Small intestine (tissue), 16 donors: ENCODE measurements at places on chromosomes 6 and 20.

DNA sequence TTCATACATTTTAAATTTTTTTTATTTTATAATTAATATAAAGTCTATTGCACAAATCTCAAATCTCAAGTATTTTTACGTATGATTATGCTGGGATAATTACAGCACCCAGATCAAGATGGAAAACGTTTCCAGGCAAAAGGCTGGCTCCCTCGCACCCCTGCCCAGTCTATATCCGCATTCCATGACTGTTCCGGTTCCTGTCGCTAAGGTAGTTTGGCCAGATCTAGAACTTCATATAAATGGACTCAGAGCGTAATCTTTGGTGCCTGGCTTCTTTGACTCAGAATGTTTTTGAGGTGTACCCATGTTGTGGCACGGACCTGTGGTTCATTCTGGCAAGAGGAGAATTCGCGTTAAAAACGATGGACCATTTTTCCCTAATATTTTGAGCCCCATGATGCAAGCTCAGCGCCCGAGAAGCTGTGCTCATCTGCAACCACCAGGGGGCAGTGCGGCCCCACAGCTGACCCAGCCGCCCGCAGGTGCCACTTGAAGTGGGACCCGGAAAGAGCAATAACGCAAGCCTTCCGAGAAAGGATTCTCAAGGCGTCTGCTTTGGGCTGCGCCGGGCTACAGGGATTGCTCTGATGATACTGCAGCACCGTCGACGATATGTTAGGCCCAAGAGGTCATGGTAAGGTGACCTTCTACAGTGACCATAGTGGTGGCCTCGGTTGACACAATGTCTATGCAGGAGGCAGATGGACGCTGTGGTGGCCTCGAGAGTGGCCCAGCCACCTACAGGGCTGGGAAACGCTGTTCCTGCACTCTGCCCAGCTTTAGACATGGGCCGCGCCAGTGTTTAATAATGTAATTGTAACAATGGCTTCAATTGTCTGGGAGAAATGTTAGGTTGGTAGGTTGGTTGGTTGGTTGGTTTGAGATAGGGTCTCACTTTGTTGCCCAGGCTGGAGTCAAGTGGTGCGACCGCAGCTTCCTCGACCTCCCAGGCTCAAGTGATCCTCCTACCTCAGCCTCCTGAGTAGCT lies 160.1 kb downstream of the ZMYND8 start:
- peak; percentile 66 for DNase-seq

DNA sequence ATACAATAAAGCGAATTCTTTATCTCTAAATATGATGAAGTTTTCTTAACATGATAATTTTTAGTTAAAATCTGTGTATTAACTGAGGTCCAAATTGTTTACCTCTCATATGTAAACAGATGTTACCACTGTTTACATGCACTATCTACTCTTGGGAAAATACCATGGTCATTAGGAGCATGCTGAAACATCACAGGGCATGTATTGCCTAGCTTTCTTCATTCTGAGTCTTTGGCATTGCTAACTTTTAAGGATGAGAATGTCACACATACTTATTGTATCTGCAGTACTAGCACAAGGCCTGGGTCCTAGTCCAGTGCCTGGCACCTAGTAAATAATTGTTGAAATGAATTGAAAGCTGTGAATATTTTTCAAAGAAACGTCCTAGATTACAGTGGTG lies 20.6 kb downstream of the SMPDL3A start:
- no peak for DNase-seq

DNA sequence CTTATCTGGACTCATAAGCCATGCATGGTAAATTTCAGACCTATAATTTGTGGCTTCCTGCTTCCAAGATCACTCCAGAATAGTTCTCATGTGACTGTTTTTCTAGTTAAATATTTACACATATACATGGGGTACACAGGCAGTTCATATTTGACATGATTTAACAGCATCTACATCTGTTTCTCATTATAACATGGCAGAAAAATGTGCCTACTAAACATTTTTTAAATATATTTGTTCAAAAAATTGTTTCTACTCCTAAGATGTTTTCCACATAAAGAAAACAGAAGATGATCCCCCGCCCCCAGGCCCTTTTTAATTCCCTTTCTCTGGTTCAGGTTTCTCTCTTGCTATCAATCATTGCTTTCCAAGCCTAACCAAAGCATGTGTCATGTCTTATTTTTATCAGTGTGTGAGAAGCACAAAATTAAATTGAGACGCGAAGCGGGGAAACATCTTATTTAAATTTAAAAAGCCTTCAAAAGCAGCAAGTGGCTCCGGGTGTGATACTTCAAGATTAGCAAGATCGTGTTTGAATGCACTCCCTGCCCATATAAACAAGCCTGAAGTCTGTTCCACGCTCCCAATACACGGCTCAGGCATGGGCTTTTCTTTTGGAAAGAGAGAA lies 37.3 kb downstream of the IPCEF1 start:
- DNase-seq, result no peak

DNA sequence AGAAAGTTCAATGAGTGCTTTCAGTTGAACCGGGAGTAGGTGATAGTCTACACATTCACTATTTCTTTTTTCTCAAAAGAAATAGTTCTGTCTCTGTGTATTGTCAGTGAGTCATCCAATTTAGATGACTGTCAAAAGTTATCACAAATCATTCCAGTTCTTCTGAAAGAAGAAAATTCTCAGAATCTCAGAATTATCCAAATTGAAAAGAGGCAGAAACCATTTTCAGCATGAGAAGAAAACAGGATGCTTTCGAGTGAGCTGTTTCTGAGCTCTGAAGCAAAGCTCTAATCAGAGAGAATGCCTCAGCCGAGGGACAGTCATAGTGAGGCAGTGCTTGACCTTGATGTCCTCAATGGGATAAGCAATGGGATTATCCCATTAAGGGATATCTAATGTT lies 97.9 kb downstream of the HUS1B start:
- DNase-seq, result no peak

GRCh38 chr6:1619098-1619672 lies 9.5 kb downstream of the FOXC1 start:
- no peak for DNase-seq

DNA sequence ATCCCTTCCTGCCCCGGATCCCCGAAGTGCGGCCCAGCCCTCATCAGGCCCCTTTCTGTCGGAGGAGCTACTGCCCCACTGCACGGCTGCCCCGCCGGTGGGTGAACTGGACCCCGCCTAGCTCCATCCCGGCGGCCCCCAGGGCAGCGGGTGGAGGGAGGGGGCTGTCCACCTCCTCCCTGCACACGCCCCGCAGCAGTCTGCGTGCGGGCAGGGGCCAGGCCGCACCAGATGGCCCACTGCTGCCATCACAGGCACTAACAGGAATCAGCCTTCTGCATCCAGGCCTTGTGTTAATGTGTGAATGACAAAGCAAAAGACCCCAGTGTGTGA lies 54.9 kb upstream of the UNC93A start:
- no peak for DNase-seq

GRCh38 chr6:168261234-168261633 lies 58.3 kb downstream of the DACT2 start:
- peak; percentile 66 for DNase-seq

DNA sequence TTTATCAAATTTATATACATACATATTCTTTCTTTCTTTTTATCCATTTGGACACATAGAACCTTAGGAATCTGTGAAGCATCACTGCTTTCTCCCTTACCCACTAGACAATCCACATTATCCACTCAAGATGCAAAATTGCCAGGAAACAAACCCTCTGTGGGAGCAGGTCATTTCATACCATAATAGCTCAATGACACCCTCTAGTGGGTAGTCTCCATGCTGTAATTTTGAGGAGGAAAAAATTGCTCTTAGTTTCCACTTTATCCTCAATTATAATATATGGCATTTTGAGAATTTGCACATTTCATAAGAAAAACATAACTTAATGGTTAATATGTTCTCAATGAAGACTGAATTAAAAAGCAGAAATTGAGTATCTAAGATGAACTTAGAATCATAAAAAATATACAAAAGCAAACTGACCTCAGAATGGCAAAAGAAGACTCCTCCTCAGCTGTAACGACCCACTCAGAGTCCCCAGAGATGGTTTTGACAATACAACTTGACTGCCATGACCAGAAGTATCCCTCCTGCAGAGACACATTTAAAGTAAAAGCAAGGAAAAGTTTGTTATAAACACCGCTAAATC lies 164.1 kb downstream of the FRK start:
- peak; percentile 45 for DNase-seq

GRCh38 chr6:90701926-90702325 lies 115.1 kb upstream of the MAP3K7 start:
- no peak for DNase-seq

DNA sequence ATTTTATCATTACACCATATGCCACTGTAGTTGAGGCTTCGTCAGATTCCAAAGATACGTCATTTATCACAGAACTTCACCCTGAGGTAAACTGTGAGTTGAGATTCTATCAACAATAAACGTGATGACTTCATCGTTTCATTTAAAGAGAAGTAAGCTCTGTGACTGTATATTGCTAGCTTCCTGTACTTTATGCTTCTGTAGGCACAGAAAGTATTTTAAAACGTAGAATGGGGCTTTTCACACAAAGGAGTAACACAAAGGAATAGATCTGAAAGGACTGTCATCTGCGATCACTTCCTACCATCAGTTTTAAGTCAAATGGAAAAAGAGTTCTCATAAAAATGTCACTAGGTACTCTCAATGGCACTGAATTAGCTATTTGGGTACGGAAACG lies 234.4 kb upstream of the MCHR2 start:
- no peak for DNase-seq

GRCh38 chr6:6865611-6866010 lies 242.2 kb upstream of the RREB1 start:
- DNase-seq, result no peak

GRCh38 chr6:101286146-101286545 lies 107.4 kb upstream of the GRIK2 start:
- peak; percentile 16 for DNase-seq

DNA sequence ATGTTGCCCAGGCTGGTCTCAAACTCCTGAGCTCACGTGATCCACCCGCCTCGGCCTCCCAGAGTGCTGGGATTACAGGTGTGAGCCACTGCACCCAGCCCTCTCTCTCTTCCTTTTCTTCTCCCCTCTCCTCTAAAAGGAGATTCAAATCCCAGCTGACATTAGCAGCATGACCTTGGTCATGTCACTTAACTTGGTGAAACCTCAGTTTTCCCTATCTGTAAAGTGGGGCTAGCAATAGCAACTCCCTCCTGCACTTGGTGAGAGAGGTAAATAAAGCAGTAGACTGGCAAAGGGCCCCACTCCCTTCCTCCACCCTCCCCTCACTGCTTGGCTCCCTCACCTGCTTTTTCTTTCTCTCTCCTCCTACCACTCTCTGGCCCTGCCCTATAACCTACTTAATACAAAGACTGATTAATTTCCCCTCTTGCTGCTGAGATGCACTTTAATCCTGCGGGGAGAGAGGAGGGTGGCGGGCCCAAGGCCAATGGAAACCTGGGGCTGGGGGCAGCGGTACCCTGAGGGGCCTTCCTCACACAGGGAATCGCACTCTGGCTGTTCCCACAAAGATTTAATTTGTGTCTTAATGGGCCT lies 54.2 kb upstream of the ZFAND3 start:
- peak; percentile 56 for DNase-seq

- peak; percentile 88 for DNase-seq
Observed at GRCh38 chr20:23152308-23152892, 66.3 kb upstream of the CD93 start.

- no peak for DNase-seq
Observed at GRCh38 chr6:40406175-40406574, 181.0 kb downstream of the LRFN2 start.

DNA sequence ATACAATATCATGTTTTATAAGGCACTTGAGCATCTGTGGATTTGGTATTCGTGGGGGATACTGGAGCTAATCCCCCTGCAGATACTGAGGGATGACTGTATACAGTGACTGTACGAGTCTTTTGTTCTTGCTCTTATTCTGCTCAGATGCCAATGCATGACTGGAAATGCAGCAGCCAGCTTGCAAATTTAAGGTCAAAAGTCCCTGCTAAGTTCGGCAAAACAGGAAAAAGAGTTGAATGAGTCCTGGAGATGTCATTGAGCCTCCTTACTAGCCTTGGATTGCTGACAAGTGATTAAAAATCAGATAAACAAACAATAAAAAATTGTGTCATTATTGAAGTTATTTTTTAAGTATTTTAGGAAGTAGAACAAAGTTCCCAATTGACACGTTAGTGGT lies 599.3 kb upstream of the IMPG1 start:
- no peak for DNase-seq

- no peak for DNase-seq
Observed at GRCh38 chr6:91155129-91155785, 568.4 kb upstream of the MAP3K7 start.
